ENCODE measurements at places on chromosomes 16 and 17. TPM values are rescaled to one million over a fixed set of nuclear protein-coding genes. Genes with fewer than 3 reads are reported as not detected.

DNA sequence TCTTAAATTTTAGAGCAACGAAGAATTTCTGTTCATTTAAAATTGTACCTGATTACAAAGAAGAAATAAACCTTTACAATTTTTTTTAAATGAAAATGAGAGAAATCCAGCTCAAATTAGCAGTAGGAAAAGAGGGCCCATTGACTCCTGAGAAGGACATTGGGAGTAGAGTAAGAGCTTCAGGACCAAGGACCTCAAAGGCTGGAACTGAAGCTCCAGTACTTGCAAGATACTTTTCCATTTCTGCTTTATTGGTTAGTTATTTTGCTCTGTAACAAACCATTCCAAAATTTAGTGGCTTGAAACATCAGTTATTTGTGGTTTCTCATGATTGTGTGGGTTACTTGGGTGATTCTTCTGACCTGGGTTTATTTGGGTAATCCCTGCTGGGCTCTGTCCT is 165.9 kb downstream of the PRKCB start:
- no peak overlapping the region for H3K27ac ChIP-seq
- no peak for DNase-seq
- peaks cover 3% of the 10 kb centered on the region for H3K27me3 ChIP-seq
- no peaks in the 10 kb centered on the region for H3K4me1 ChIP-seq
- H3K4me3 ChIP-seq = no peak overlapping the region

DNA sequence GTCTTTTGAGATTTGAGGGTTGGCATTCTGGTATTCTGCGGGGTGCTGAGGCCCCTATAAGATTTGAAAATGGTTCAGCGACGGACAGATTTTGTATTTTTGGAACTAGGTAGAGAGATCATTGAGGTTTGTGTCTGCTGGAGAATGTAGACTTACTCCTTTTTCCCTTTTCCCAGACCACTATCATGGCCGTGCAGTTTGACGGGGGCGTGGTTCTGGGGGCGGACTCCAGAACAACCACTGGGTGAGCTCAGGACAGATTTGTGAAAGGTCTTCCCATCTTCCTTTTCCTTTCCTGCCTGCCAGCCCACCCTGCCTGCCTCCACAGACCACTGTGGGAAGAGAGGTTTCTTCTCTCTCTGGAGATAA is 572 bp downstream of the PSMB6 start:
- no peaks in the 10 kb centered on the region for H3K4me1 ChIP-seq
- peak overlapping the region; percentile 79 for H3K27ac ChIP-seq
- DNase-seq = peak; percentile 52
- no peaks in the 10 kb centered on the region for H3K36me3 ChIP-seq

DNA sequence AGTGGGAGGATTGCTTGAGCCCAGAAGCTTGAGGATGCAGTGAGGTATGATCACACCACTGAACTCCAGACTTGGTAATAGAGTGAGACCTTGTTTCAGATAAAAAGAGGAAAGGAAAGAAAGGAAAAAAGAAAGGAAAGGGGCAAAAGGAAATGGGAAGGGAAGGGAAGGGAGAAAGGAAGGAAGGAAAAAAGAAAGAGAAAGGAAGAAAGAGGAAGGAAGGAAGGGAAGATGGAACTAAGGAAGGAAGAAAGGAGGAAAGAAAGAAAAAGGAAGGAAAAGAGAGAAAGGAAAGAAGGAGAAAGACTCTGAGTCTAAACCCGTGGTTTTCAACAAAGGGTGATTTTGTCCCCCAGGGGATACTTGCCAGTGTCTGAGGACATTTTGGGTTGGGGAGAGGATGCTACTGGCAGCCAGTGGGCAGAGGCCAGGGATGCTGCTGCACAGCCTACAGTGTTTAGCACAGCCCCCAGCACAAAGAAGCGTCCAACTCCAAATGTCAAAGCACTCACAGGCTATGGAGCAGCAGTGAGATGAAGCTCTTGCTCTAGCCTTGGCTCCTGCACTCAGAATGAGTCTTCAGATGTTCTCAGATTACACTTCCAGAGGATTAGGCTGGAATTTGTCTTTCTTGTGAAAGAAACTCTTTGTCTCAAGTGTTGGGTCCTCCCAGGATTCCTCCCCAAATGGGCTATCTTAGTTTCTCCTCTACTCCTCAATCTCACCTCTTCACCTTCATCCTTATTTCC is 64.2 kb downstream of the BMERB1 start:
- DNase-seq = no peak
- H3K27ac ChIP-seq = no peak overlapping the region
- H3K36me3 ChIP-seq = no peaks in the 10 kb centered on the region
- H3K4me1 ChIP-seq = no peaks in the 10 kb centered on the region
- H3K4me3 ChIP-seq = no peak overlapping the region

DNA sequence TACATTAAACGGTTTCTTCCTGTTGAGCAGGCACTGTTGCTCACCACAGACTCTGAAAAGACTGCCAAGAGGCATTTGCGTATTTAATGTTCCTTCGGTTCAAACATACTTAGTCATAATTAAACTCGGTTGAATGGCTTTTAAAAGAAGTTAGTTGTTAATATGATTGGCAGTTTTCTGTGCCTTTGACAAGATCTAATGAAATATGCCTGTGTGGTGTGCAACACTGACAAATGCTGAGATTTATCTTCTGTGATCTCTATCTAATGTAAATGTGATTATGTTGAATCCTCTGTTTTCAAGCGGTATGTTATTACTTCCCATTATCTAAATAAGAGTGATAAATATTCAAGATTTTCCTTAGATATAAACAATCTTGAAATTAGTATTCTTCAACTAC is 1046.6 kb downstream of the CDH8 start:
- no peaks in the 10 kb centered on the region for H3K36me3 ChIP-seq
- no peaks in the 10 kb centered on the region for H3K27me3 ChIP-seq

- no peak overlapping the region for H3K4me3 ChIP-seq
- H3K27ac ChIP-seq = no peak overlapping the region
- H3K4me1 ChIP-seq = no peaks in the 10 kb centered on the region
- peaks cover 19% of the 10 kb centered on the region for H3K27me3 ChIP-seq
These were observed 6.0 kb upstream of the TBX21 start for GRCh38 chr17:47726796-47727703.

DNA sequence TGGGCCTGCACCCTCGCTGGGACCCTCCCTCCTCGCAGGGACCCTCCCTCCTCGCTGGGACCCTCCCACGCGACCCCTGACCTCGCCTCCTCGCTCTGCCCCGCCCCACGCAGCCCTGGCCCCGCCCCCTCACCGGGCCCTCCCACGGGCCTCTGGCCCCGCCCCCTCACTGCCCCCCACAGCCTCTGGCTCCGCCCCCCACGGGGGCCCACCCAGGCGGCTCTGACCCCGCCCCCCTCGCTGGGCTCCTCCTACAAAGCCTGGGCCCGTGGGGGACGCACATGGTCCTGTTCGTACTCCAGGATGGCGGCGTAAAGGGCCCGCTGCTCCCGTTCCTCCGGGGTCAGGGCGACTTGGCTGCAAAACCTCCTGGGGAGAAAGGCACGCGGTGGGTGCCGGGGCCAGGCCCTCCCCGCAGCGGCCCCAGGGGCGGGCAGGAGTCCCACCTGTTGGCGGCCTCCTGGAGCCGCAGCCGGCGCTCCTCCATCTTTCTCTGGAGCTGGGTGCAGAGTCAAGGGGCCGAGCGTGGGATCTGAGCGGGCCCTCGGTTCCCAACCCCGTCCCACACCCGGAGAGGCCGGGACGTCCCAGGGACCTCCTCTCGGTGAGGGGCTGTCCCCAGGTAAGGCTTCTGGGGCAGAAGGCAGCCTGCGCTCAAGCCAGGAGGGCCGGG is 9.0 kb downstream of the VPS9D1 start:
- DNase-seq = peak; percentile 71
- no peaks in the 10 kb centered on the region for H3K27me3 ChIP-seq
- no peak overlapping the region for H3K27ac ChIP-seq
- peaks cover 4% of the 10 kb centered on the region for H3K4me1 ChIP-seq
- peak overlapping the region; percentile 34 for H3K4me3 ChIP-seq

GRCh38 chr17:63950940-63951907 is 19.1 kb upstream of the CD79B start:
- H3K4me1 ChIP-seq = peaks cover 10% of the 10 kb centered on the region
- no peak overlapping the region for H3K4me3 ChIP-seq
- no peak for DNase-seq
- H3K27ac ChIP-seq = no peak overlapping the region
- no peaks in the 10 kb centered on the region for H3K36me3 ChIP-seq

GRCh38 chr17:32831223-32831622 is 45.7 kb downstream of the MYO1D start:
- no peaks in the 10 kb centered on the region for H3K36me3 ChIP-seq
- DNase-seq = no peak
- no peaks in the 10 kb centered on the region for H3K27me3 ChIP-seq
- H3K27ac ChIP-seq = no peak overlapping the region
- no peak overlapping the region for H3K4me3 ChIP-seq

DNA sequence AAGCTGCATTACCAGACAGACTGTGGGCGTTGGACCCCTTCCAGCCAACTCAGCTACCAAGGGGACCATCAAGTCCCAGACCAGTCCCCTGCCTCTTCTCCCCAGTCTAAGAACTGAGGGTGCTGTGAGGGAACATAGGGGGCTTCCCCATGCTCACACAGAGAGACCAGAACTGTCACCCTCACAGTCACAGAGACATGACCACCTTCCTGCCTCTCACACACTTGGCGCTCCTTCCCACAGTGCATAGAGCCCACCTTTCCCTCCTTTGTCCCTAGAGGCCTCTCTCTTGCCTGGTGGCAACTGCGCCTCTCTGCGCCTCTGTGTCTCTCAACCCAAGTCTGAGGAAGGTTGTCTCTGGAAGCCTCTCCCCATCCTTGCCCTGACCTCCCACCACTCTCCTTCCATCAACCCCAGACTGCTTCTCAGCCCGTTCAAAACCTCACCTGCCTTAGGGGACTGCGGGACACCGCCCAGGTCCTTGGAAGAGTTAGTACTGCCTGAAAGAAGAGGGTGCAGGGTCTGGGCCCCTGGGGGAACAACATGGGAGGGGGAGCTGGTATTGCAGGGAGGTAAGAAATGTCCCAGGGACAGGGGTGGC is 6.1 kb upstream of the LHX1 start:
- no peak overlapping the region for H3K4me3 ChIP-seq
- no peak for DNase-seq
- H3K27me3 ChIP-seq = peaks cover 72% of the 10 kb centered on the region
- no peaks in the 10 kb centered on the region for H3K36me3 ChIP-seq

GRCh38 chr16:4450931-4451519 is 23.4 kb downstream of the NMRAL1 start:
- DNase-seq = no peak
- no peak overlapping the region for H3K4me3 ChIP-seq
- no peak overlapping the region for H3K27ac ChIP-seq
- no peaks in the 10 kb centered on the region for H3K4me1 ChIP-seq

DNA sequence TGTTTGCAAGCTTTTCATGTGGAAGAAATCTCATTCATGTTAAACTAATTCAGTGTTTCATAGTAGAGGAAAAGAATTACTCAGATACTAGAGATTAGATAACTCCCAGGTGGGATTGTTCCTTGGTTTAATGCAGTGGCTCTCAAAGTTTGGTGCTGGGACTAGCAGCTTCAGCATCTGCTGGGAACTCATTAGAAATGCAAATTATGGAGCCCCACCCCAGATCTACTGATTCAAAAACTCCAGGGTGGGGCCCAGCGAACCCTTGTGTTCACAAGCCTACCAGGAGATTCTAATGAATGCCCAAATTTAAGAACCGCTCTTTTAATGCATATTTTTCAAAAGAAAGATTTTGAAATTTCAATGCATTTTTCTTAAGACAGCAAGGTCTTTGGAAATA is 253.4 kb upstream of the CNTNAP4 start:
- H3K27me3 ChIP-seq = no peaks in the 10 kb centered on the region
- no peak overlapping the region for H3K4me3 ChIP-seq
- H3K4me1 ChIP-seq = no peaks in the 10 kb centered on the region
- no peaks in the 10 kb centered on the region for H3K36me3 ChIP-seq
- H3K27ac ChIP-seq = no peak overlapping the region

KLHL10 gene
- not detected for total RNA-seq

DNA sequence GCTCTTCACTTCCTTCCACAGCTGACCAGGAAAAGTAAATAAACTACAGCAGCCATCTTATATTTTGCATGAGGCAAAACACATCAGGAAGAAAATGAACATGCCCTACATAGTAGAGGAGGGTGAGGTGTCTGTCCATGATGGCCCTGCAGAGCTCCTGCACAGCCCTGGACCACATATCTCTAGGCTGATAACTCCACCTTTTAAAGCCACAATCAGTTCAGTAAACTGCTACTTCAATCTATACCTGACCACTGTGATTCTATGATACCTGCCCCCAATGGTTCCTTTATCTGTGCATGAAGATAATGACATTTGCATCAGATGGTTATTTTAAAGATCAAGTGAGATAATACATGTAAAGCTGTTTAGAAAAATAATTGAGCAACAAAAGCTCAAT is 82.2 kb downstream of the HELZ start:
- no peaks in the 10 kb centered on the region for H3K4me1 ChIP-seq
- no peak for DNase-seq
- H3K27me3 ChIP-seq = no peaks in the 10 kb centered on the region
- H3K36me3 ChIP-seq = peaks cover 41% of the 10 kb centered on the region

SGSM2 gene
- total RNA-seq = 106 TPM

- peak overlapping the region; percentile 6 for H3K27ac ChIP-seq
- no peaks in the 10 kb centered on the region for H3K36me3 ChIP-seq
- DNase-seq = peak; percentile 74
- H3K4me3 ChIP-seq = no peak overlapping the region
- no peaks in the 10 kb centered on the region for H3K27me3 ChIP-seq
- H3K4me1 ChIP-seq = peaks cover 3% of the 10 kb centered on the region
These were observed 15.8 kb downstream of the TMC6 start for GRCh38 chr17:78112518-78113471.

DNA sequence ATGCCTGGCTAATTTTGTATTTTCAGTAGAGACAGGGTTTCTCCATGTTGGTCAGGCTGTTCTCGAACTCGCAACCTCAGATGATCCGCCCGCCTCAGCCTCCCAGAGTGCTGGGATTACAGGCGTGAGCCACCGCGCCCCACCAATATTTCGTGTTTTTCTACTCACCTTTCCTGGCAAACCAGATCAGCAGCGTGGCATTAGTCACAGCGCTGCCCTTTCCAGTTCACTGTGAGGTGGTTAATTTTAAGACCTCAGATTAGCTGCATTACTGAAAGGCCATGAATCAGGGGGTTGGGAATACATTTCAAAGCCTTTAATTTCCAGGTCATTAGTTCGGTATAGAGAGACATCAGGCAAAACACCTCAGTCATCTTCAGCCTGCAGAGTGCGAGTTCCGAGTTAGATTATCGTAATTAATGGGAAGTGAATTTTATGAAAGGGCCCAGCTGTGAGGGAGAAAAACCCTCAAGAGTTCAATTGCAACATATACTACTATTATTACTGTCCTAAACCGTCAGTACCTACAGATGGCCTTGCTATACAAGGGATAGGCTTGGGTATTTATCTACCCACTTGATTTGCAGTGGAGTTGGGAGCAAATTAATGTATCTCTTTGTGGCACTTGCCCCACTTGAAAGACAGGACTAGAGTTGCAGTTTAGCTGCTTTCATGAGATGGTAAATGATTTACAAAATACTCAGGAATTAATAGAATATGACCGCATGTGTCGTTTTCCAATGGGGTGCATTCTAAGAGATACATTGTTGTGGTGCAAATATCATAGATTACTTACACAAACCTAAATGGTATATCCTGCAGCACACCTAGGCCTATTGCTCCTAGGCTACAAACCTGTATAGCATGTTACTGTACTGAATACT is 2.1 kb upstream of the USP32 start:
- no peak overlapping the region for H3K27ac ChIP-seq
- no peaks in the 10 kb centered on the region for H3K36me3 ChIP-seq
- no peak overlapping the region for H3K4me3 ChIP-seq
- peaks cover 21% of the 10 kb centered on the region for H3K4me1 ChIP-seq

INTS2 gene
- 9.5 TPM for total RNA-seq
